ENCODE measurements at places on chromosomes 3 and 15. TPM values are rescaled to one million over a fixed set of nuclear protein-coding genes. Genes with fewer than 3 reads are reported as not detected.

- H3K27me3 ChIP-seq = peaks cover 9% of the 10 kb centered on the region
- no peak overlapping the region for H3K4me3 ChIP-seq
- no peaks in the 10 kb centered on the region for H3K36me3 ChIP-seq
- no peak for DNase-seq
- peaks cover 10% of the 10 kb centered on the region for H3K4me1 ChIP-seq
Observed at GRCh38 chr15:29470311-29470710, 200.7 kb upstream of the NSMCE3 start.

GRCh38 chr3:50286322-50287227 is 5.7 kb downstream of the IFRD2 start:
- no peaks in the 10 kb centered on the region for H3K36me3 ChIP-seq
- no peaks in the 10 kb centered on the region for H3K27me3 ChIP-seq
- H3K4me1 ChIP-seq = peaks cover 6% of the 10 kb centered on the region
- no peak for DNase-seq
- no peak overlapping the region for H3K4me3 ChIP-seq

DNA sequence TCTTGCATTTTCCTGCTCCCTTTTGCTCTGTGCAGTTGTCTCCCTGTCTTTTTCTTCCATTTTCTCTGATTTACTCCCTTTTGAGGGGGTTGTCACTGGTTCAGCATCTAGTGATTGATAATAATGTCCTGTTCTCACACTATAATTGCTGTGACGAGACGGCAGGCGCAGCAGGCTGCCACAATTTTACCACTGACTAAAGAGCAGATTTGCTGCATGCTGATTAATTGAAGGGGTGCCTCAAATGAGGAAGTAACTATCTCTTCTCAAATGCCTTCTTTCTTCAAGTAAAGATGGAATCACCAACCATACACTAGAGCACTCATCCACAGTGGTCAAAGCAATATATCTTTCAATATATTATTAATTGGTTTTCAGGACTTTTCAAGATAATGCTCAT is 219.3 kb downstream of the CBLB start:
- H3K4me3 ChIP-seq = no peak overlapping the region
- no peak for DNase-seq
- no peaks in the 10 kb centered on the region for H3K27me3 ChIP-seq
- H3K27ac ChIP-seq = peak overlapping the region; percentile 4
- H3K4me1 ChIP-seq = peaks cover 9% of the 10 kb centered on the region

DNA sequence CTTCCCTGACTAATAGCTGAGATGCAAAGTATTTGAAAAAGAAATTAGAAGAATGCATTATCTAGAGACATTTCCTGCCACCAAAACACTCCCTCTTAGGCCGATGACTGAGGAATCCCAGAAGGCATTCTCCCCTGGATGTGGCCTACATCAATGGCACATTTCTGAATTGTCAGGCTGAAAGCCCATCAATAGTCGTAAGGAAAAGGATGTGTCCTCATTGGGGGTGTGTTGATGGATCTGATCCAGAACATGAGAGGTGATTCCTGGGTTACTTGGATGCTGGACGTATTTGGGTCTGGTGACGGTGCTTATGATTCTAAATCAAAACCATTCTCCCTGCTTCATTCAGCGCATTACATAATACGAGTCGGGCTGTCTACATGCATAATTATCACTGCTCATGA is 216.9 kb upstream of the CDIN1 start:
- no peak for DNase-seq
- H3K36me3 ChIP-seq = no peaks in the 10 kb centered on the region
- no peak overlapping the region for H3K27ac ChIP-seq
- H3K4me1 ChIP-seq = peaks cover 46% of the 10 kb centered on the region

- peaks cover 25% of the 10 kb centered on the region for H3K4me1 ChIP-seq
- no peaks in the 10 kb centered on the region for H3K27me3 ChIP-seq
- H3K36me3 ChIP-seq = peaks cover 15% of the 10 kb centered on the region
- H3K27ac ChIP-seq = peak overlapping the region; percentile 86
Observed at GRCh38 chr3:58173669-58174398, 36.9 kb downstream of the DNASE1L3 start.

DNA sequence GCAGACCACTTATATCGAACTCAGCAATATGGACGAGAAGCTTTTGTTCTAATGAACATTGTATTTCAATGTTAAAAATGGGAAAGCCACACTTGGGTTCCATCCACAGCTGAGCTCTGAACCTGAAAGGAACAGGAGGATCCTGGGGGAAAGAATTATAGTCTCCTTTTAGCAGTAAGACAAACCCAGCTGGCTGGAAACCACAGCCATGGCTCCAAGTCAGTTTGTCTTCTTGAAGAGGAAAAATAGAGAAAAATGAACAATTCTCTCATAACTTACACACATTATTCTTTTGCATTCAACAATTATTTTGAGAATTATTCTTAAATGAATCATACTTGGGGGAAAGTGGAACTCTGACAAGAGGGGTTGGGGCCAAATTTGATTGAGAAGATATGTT is 149.2 kb upstream of the VEPH1 start:
- no peaks in the 10 kb centered on the region for H3K4me1 ChIP-seq
- no peaks in the 10 kb centered on the region for H3K36me3 ChIP-seq
- no peak overlapping the region for H3K27ac ChIP-seq
- no peaks in the 10 kb centered on the region for H3K27me3 ChIP-seq
- H3K4me3 ChIP-seq = no peak overlapping the region

DNA sequence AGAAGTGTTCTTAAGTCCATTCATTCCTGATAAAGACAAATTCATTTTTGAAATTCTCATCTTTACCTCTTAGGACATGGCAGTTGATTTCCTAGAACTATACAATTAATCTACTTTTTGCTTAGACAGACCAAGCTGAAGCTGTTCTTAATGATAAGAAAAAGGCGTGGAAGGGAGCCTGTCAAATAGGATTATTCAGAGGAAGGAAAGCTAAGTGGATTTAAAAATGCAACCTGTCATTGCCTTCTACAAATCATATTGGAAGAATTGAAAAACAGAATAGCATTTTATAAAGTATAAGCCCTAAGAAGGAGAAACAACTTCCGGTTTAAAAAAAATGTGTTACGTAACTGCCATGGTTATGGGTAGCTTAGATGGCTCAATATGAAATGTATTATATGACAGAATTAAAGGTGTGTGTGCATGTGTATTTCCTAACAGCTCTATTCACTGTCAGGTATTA is 81.2 kb upstream of the RAP2B start:
- H3K4me1 ChIP-seq = no peaks in the 10 kb centered on the region
- H3K27me3 ChIP-seq = no peaks in the 10 kb centered on the region
- no peaks in the 10 kb centered on the region for H3K36me3 ChIP-seq
- H3K27ac ChIP-seq = no peak overlapping the region
- no peak for DNase-seq

- peaks cover 4% of the 10 kb centered on the region for H3K36me3 ChIP-seq
- H3K4me3 ChIP-seq = no peak overlapping the region
- H3K27ac ChIP-seq = no peak overlapping the region
- H3K4me1 ChIP-seq = peaks cover 17% of the 10 kb centered on the region
Observed at GRCh38 chr15:64148581-64148980, 3.0 kb upstream of the SNX22 start.

DNA sequence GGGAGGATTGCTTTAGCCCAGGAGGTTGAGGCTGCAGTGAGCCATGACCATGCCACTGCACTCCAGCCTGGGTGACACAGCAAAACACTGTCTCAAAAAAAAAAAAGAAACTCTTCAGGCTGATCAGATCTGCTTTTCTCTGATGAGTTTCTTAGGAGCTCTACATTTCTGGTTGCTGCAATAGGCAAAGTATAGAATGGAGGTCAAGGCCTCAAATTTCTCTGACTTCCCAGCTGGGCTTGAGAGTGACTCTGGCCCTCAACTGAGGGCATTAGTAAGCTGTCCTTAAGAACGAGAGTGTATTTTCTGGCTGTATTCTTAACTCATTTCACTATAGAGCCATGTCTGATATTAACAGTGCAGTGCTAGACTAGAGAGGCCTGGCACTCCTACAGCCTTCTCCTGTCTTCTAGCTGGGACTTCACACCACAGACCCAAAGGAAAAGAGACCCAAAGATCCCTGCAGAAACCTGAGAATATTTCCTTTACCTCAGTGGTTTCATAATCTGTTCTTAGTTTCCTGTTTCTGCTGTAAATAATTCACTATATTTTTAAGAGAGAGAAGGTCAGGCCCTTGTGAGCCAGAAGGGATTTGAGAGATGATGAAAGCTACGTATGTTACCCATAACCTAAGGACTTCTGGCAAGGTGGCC is 2.0 kb upstream of the NR1I2 start:
- H3K27me3 ChIP-seq = peaks cover 2% of the 10 kb centered on the region
- H3K36me3 ChIP-seq = no peaks in the 10 kb centered on the region
- DNase-seq = no peak
- peaks cover 7% of the 10 kb centered on the region for H3K4me1 ChIP-seq

GRCh38 chr3:140898340-140899180 is 43.1 kb upstream of the SLC25A36 start:
- no peak overlapping the region for H3K27ac ChIP-seq
- no peaks in the 10 kb centered on the region for H3K4me1 ChIP-seq
- no peak for DNase-seq
- peaks cover 10% of the 10 kb centered on the region for H3K27me3 ChIP-seq
- no peak overlapping the region for H3K4me3 ChIP-seq

DNA sequence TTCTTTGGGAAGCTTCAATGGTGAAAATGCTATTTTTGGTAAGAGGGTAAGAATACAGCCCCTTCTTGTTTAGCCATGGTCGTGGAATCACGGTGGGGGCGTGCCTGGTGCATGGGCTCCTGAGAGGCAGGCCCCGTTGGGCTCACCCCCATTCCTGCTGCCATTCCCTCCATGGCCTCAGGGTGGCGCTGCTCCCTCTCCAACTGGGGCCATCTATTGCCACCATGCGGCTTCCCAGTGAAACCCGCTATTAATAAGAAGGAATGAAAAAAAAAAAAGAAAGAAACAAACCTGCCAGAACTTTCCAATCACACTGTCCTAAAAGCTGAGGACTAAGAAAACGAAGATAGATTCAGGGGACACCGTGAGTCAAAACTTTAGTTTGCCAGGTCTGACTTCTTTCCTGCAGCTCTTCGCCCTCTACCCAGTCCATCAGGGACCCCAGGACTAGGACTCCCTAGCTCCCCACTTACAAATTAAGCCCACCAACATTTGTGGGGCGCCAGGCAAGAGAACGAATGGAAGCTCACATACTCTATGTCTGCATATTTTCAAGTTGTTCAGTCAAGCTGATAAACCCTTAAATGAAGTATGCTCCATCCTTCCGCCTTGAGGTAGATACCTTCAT is 30.6 kb upstream of the ABHD2 start:
- no peak overlapping the region for H3K4me3 ChIP-seq
- no peaks in the 10 kb centered on the region for H3K27me3 ChIP-seq
- DNase-seq = peak; percentile 85
- H3K4me1 ChIP-seq = peaks cover 5% of the 10 kb centered on the region
- no peak overlapping the region for H3K27ac ChIP-seq

GRCh38 chr3:131807822-131808221 is 227.0 kb downstream of the CPNE4 start:
- no peaks in the 10 kb centered on the region for H3K36me3 ChIP-seq
- H3K27ac ChIP-seq = no peak overlapping the region
- no peak for DNase-seq
- H3K4me3 ChIP-seq = no peak overlapping the region
- peaks cover 18% of the 10 kb centered on the region for H3K27me3 ChIP-seq
- H3K4me1 ChIP-seq = no peaks in the 10 kb centered on the region

The TRPM1 gene
- not detected for total RNA-seq

The CCRL2 gene
- 0.17 TPM for total RNA-seq

The MUSTN1 gene
- total RNA-seq = 1.8 TPM

The PAK6 gene
- total RNA-seq = 7.8 TPM

The AP3B2 gene
- 8.0 TPM for total RNA-seq

The PP2D1 gene
- total RNA-seq = not detected

Data from type B pancreatic cell (in vitro differentiated cells).